Fibroblast of skin of abdomen (primary cell): ENCODE measurements at places on chromosomes 3 and 15.

GRCh38 chr3:29871087-29871486 lies 590.2 kb downstream of the RBMS3 start:
- no peak for DNase-seq

GRCh38 chr15:63059075-63059474 lies 16.5 kb downstream of the TPM1 start:
- DNase-seq, result no peak

GRCh38 chr3:79947469-79947868 lies 179.7 kb upstream of the ROBO1 start:
- DNase-seq, result no peak

GRCh38 chr3:3893590-3893989 lies 94.4 kb downstream of the LRRN1 start:
- no peak for DNase-seq

DNA sequence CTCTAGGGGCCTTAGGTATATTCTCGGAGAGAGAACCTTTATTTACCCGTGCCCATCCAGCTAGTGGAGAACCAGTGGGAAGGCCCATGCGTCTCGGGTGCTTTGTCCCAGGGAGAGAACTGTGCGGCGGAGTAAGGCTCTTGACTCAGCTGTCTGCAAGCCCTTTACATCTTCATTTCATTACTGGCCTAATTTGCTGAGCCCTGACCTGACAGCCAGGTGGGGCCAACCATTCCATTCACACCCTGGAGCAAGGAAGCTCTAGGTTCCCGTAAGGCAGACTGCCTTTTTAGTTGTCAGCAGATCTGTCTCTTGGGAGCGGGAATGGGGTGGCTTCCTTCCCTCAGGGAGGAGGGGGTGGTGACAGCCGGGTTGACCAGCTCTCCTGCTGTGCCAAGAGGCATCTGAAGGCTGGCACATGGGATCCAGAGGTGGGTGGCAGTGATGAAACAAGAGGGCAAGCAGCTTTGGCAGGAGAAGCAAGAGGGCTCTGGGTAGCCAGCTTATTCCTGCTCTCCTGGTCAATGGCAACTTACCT lies 36.4 kb downstream of the SV2B start:
- no peak for DNase-seq

- no peak for DNase-seq
Measured at GRCh38 chr15:60020736-60021135, 16.6 kb downstream of the FOXB1 start.

GRCh38 chr15:63918901-63919348 lies 85.2 kb upstream of the HERC1 start:
- no peak for DNase-seq
